ENCODE measurements at places on chromosomes 16 and 17. TPM values are rescaled to one million over a fixed set of nuclear protein-coding genes. Genes with fewer than 3 reads are reported as not detected.

FBXO39 gene
- not detected for total RNA-seq

ACBD4 gene
- total RNA-seq: 8.6 TPM

DNA sequence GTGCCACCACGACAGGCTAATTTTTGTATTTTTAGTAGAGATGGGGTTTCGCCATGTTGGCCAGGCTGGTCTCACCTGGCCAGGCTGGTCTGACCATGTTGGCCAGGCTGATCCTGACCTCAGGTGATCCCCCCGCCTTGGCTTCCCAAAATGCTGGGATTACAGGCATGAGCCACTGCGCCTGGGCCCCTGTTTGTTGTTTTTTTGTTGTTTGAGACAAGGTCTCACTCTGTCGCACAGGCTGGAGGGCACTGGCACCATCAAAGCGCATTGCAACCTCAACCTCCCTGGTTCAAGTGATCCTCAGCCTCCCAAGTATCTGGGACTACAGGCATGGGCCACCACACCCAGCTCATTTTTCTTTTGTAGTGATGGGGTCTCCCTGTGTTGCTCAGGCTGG lies 43.7 kb upstream of the TAOK1 start:
- no peaks in the 10 kb centered on the region for H3K36me3 ChIP-seq
- H3K27me3 ChIP-seq: no peaks in the 10 kb centered on the region
- DNase-seq: no peak
- H3K4me1 ChIP-seq: no peaks in the 10 kb centered on the region
- no peak overlapping the region for H3K27ac ChIP-seq

- no peaks in the 10 kb centered on the region for H3K27me3 ChIP-seq
- H3K4me3 ChIP-seq: no peak overlapping the region
- no peaks in the 10 kb centered on the region for H3K36me3 ChIP-seq
- DNase-seq: no peak
Measured at GRCh38 chr17:29357821-29358232, 32.3 kb upstream of the TAOK1 start.

GRCh38 chr16:2078096-2078495 lies 30.3 kb downstream of the TSC2 start:
- no peak for DNase-seq
- H3K27ac ChIP-seq: no peak overlapping the region
- H3K27me3 ChIP-seq: no peaks in the 10 kb centered on the region

DNA sequence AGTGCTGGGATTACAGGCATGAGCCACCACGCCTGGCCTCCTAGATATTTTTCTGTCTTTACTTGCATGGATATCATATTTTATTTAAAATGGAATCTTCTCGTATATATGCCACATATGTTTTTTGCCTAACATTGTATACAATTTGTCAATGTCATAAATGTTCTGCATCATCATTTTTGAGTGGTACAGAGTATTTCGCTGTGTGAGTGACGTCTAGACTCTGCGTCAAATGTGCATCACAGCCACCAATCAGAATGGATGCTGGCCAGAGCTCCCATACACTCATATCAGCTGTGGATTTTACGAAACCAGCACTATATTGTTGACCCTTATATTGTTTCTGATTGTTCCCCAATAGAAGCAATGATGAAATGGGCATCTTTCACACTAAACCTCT lies 57.2 kb downstream of the ERCC4 start:
- H3K4me3 ChIP-seq: no peak overlapping the region
- H3K36me3 ChIP-seq: peaks cover 1% of the 10 kb centered on the region
- no peaks in the 10 kb centered on the region for H3K4me1 ChIP-seq
- peaks cover 4% of the 10 kb centered on the region for H3K27me3 ChIP-seq
- DNase-seq: no peak

DNA sequence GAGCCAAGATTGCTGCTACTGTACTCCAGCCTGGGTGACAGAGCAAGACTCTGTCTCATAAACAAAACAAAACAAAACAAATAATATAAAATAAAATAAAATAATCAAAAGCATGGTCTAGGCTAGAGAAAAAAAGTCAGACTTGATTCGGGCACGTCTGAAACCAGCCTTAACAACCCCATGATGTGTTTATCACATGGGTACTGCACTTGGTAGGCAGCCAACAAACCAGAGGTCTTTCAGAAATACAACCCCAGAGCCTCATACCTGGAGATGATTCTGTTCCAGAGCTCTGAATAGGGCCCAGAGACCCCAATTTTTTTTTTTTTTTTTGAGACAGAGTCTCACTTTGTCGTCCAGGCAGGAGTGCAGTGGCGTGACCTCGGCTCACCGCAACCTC lies 9.6 kb upstream of the HAPSTR1 start:
- peaks cover 15% of the 10 kb centered on the region for H3K36me3 ChIP-seq
- no peak for DNase-seq
- H3K4me1 ChIP-seq: peaks cover 22% of the 10 kb centered on the region
- no peaks in the 10 kb centered on the region for H3K27me3 ChIP-seq
- H3K27ac ChIP-seq: no peak overlapping the region
- H3K4me3 ChIP-seq: no peak overlapping the region

- no peak overlapping the region for H3K27ac ChIP-seq
- no peaks in the 10 kb centered on the region for H3K4me1 ChIP-seq
- no peak for DNase-seq
- H3K4me3 ChIP-seq: no peak overlapping the region
Measured at GRCh38 chr17:68748381-68748780, 147.2 kb upstream of the FAM20A start.

- H3K4me3 ChIP-seq: no peak overlapping the region
- DNase-seq: no peak
- no peak overlapping the region for H3K27ac ChIP-seq
Measured at GRCh38 chr16:2186064-2186463, 10.3 kb downstream of the CASKIN1 start.

- H3K4me3 ChIP-seq: no peak overlapping the region
- peaks cover 10% of the 10 kb centered on the region for H3K4me1 ChIP-seq
- no peak overlapping the region for H3K27ac ChIP-seq
- no peaks in the 10 kb centered on the region for H3K27me3 ChIP-seq
Measured at GRCh38 chr17:44351464-44351863, 6.4 kb downstream of the GRN start.

- H3K27ac ChIP-seq: no peak overlapping the region
- H3K27me3 ChIP-seq: no peaks in the 10 kb centered on the region
- no peaks in the 10 kb centered on the region for H3K4me1 ChIP-seq
- H3K36me3 ChIP-seq: no peaks in the 10 kb centered on the region
- DNase-seq: no peak
Measured at GRCh38 chr16:88196471-88197400, 186.0 kb upstream of the ZNF469 start.

DNA sequence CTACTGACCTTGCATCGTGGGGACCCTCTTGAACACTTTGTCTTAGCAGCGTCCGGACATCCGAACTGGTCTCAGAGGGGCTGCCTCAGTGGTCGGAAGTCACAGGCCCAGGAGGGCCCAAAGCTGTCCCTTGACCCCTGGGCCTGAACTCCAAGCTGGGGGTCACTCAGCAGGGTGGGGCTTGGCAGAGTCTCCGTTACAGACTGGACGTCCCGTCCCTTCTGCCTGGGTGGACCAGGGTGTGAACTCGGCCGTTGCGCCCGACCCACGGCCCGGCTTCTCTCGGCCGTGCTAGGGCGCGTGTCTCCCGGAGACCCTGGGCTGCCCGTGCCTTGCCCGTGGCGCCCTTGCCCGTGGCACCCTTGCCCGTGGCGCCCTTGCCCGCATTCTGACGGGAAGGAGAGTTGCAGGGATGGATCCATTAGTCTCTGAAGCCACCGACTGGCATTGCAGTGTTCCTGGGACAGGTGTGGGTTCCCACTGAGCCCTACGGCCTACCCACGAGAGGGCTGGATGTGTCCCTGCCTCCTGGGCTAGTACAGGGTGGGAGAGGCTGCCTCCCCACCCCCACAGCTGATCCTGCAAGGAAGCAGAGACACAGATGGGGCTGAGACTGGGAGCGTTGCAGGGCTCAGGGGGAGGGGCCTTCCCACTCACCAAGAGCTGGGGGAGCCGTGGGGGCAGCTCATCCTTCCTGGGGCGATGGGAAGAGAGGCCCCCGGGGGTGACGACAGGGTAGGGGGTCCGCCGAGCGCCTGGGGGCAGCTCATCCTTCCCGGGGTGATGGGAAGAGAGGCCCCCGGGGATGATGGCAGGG lies 4.9 kb downstream of the CACNA1H start:
- no peaks in the 10 kb centered on the region for H3K4me1 ChIP-seq
- no peak for DNase-seq
- H3K4me3 ChIP-seq: no peak overlapping the region

- no peaks in the 10 kb centered on the region for H3K27me3 ChIP-seq
- H3K4me3 ChIP-seq: peak overlapping the region; percentile 6
- peak overlapping the region; percentile 80 for H3K27ac ChIP-seq
- H3K36me3 ChIP-seq: peaks cover 23% of the 10 kb centered on the region
Measured at GRCh38 chr17:8158267-8159031, 4.3 kb downstream of the VAMP2 start.

DNA sequence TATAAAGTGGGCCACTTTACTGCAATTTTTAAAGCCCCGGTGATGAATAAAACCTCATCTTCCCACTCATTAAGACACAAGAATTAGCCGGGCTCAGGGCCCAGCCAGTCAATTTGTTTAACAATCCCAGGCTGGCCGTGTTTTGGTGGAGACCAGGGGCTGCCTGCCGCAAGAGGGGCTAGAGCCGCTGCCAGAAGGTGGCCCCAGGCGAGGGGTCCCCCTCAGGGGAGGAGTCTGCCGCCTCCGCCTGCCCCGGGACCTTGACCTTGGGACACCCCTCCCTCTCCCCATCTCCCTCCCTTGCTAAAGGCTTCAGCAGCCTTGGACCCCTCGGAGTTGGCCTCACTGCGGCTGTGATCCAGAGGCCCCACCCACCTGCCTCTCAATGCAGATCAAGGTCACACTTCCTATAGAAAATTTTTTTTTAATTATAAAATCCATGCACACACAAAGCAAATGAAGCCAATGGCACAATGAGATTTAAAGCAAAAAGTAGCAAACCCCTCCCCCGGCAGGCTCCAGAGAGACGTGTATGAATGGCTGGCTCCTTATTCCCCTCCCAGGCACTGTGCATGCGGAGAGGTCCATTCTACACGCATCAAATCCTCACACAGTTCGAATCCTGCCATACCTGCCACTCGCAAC lies 23.0 kb upstream of the SLC38A10 start:
- no peak overlapping the region for H3K4me3 ChIP-seq
- peaks cover 6% of the 10 kb centered on the region for H3K27me3 ChIP-seq
- no peaks in the 10 kb centered on the region for H3K4me1 ChIP-seq
- no peak for DNase-seq
- no peak overlapping the region for H3K27ac ChIP-seq

DNA sequence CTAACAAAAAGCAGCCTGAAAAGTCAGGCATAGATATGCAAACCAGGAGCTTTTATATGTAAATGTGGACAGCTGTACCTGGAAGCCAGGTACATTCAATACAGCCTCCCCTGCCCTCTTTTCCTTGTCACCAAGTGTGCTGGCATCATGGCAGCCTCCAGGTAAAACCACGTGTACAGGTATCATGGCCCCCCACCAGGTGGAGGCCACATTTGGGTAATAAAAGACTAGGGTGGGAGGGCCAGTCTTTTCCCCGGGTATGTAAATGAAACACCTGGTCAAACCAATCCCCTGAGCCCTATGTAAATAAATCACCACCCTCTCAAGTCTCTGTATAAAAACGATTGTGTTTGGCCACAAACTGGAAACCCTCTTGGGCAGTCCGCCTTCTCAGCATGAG lies 226.4 kb upstream of the GOT2 start:
- no peak for DNase-seq
- H3K36me3 ChIP-seq: no peaks in the 10 kb centered on the region
- H3K27ac ChIP-seq: no peak overlapping the region
- peaks cover 3% of the 10 kb centered on the region for H3K27me3 ChIP-seq
- no peak overlapping the region for H3K4me3 ChIP-seq

GRCh38 chr16:84475643-84476240 lies 28.7 kb downstream of the MEAK7 start:
- no peak overlapping the region for H3K4me3 ChIP-seq
- peaks cover 8% of the 10 kb centered on the region for H3K4me1 ChIP-seq
- peaks cover 20% of the 10 kb centered on the region for H3K36me3 ChIP-seq
- H3K27ac ChIP-seq: no peak overlapping the region
- no peak for DNase-seq

DNA sequence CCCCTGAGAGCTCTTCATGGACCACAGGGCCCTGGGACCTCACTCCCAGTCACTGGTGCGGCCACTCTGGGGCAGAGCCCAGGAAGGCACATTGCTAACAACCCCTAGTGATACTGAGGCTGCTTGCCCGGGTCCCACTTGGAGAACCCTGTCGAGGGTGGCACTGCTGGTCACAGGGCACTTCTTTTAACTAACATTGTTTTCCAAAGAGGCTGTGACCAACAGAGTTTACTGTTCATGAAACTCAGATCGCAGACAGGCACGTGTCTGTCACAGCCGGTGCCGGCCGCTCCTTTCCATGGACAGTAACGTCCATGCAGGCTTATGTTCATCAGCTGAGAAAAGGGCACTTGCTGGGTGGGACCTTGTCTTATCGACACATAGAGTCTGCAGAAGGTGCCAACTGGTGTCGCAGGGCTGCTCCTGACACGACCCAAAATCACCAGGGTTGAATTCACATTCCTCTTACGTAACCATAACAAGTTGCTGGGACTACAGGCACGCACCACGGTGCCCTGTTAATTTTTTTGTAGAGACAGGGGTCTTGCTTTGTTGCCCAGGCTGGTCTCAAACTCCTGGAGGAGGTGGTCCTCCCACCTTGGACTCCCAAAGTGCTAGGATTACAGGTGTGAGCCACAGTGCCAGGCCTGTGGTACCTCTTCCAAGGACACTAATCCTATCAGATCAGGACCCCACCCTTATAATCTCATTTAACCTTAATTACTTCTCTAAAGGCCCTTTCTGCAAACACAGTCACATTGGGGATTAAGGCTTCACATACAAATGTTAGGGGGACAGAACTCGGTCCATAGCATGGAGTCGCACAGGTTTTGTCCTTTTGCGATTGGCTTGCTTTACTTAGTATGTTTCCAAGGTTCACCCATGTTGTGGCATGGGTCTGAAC lies 1.2 kb upstream of the ZC3H18 start:
- peaks cover 10% of the 10 kb centered on the region for H3K36me3 ChIP-seq
- H3K27ac ChIP-seq: peak overlapping the region; percentile 22
- peak overlapping the region; percentile 73 for H3K4me3 ChIP-seq
- H3K27me3 ChIP-seq: no peaks in the 10 kb centered on the region
- H3K4me1 ChIP-seq: peaks cover 41% of the 10 kb centered on the region

GRCh38 chr16:55012362-55012761 lies 81.7 kb downstream of the IRX5 start:
- H3K4me3 ChIP-seq: no peak overlapping the region
- H3K27ac ChIP-seq: no peak overlapping the region
- no peaks in the 10 kb centered on the region for H3K36me3 ChIP-seq
- no peaks in the 10 kb centered on the region for H3K27me3 ChIP-seq
- DNase-seq: no peak

DNA sequence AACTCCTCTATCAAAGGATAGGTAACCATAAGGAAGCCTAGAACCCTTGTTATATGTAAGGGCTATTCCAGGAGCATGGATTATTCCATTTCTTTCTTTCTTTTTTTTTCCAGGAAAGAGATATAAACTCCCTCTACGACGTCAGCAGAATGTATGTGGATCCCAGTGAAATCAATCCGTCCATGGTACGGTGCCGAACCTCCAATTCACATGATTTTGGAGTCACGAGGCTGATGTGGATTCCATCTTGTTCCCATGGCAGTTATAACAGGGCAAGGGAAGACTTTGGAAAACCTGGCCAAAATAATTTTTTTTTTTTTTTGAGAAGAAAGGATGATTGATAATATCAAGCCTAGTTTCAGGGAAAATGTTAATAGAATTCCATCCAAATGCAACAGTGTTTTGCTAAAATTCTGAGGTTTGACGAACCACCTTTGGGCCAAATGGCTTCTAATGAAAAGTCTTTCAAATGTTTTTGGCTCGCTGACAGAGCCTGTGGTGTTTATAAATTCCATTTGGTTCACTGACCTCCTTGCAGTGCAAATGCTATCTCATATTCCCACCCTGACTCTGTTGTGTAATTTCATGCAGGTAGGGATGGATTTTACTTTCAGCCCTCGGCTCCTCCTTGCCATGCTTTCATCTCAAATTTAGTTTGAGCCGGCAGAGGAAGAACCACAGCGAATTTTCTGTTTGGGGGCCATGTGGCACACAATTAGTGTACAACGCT lies 90.0 kb downstream of the SDR42E1 start:
- H3K27me3 ChIP-seq: peaks cover 4% of the 10 kb centered on the region
- H3K4me3 ChIP-seq: no peak overlapping the region
- DNase-seq: no peak

All from activated naive CD8-positive, alpha-beta T cell treated with anti-CD3 and anti-CD28 coated beads for 36 hours (primary cell).